ENCODE measurements at places on chromosomes 16 and 17.

DNA sequence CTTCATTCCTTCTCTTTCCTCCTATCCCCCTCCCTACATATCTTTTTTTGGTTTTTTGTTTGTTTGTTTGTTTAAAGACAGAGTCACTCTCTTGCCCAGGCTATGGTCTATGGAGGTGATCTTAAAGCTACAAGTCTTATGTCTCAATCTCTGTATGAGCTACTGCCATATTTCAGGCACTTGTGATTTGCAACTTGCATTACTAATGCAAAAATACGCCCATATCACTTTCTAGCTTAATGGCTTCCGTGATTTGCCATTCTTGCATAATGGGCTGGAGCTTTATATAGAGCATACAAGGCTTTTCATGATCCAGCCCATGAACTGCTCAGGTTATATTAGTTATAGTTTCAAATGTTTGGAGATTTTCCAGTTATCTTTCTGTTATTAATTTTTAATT lies 7.5 kb downstream of the CFAP97D1 start:
- DNase-seq, result no peak

- no peak for DNase-seq
Observed at GRCh38 chr17:39922006-39922405, 3.6 kb upstream of the GSDMB start.

- DNase-seq, result no peak
Observed at GRCh38 chr17:40113907-40114245, 7.9 kb upstream of the MSL1 start.

DNA sequence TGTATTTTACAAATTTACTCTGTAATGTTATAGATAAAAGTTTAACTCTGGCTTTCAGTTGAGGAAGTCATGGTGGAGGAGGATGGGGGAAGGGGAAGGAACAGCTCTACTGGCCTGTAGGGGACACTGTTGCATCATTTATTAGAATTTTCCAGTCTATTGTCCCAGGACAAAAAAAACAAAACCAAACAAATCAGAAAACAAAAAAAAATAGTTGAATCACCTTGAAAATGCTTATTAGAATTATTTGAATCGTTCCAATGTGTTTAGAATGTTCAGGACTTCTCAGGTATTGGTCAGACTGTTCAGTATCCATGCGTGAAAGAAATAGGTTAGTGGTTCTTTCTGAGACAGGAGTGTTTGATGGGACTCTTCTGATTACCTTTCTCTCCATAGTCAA lies 242.0 kb downstream of the FTO start:
- no peak for DNase-seq

- no peak for DNase-seq
Observed at GRCh38 chr17:41199421-41200078, 9.9 kb downstream of the KRTAP9-1 start.
